ENCODE measurements at places on chromosomes 4 and X.

- no peak for DNase-seq
Measured at GRCh38 chr4:77232653-77233052, 75.6 kb downstream of the CCNG2 start.

DNA sequence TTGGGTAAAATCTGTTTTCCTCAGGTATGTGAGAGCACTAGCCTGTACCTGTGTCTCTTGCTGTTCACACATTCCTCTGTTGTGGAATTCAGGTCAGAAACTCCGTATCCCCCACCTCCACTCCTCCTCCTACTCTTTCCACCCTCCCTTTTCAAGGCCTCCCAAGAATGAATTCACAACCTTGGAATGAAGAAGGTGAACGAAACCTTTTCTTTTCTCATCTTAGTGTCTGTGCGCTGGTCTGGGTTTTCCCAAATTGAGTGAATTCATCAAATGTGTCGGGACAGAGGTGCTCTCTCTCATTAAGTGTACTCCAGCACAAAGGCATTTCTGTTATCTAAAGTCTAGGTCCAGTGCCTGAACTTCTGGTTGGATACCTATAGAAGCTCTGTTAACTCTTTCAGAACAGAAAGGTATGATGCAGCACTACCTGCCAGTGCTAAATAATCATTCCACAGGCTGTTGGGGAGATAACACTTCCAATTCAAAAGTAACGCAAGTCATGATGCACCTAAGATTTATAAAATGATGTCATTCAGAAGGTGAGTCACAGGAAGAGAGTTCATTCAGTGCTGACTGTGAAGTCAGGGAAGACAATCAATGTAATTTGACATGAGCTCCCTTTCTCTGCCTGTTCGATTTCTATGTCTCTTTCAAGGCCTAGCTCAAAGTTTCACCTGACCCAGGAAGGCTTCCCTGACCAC, 41.9 kb downstream of the COL4A6 start:
- no peak for DNase-seq

GRCh38 chr4:90137555-90137954, 10.4 kb downstream of the CCSER1 start:
- no peak for DNase-seq

GRCh38 chr4:101780284-101780683, 10.2 kb upstream of the BANK1 start:
- DNase-seq, result no peak

GRCh38 chr4:105599932-105600655, 47.7 kb downstream of the ARHGEF38 start:
- DNase-seq, result no peak

DNA sequence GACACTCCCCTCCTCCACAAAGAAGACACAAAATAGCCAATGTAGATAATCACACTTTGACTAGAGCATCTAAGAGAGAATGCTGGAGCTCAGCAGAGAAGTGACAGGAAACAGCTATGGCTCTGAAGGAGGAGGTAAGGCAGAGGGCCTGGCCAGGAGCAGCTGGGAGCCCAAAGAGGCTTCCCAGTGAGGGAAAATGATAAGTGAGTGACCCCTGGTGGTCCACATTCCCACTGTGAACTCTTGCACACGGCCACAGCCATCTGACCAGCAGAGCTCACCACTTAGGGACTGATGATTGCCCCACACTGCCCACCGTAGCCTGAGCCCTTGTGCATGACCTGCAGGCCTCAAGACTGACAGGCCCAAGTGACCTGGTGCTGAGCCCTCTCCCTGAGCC, 162.7 kb upstream of the GALNTL6 start:
- DNase-seq, result no peak

DNA sequence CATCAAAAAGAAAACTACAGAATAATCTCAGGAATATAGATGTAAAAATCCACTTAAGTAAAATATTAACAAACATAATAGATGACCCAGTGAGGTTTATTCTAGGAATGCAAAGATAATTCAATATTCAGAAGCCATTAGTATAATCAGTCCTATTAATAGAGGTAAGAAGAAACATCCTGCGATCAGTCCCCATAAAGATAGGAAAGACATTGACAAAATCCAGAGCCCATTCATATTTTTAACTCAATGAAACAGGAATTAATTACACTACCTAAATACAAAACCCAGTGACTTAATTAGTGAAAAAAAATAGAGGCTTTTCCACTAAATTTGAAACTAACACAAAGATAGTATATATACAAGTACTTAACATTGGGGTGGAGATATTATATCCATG, 321.4 kb upstream of the INTU start:
- no peak for DNase-seq

DNA sequence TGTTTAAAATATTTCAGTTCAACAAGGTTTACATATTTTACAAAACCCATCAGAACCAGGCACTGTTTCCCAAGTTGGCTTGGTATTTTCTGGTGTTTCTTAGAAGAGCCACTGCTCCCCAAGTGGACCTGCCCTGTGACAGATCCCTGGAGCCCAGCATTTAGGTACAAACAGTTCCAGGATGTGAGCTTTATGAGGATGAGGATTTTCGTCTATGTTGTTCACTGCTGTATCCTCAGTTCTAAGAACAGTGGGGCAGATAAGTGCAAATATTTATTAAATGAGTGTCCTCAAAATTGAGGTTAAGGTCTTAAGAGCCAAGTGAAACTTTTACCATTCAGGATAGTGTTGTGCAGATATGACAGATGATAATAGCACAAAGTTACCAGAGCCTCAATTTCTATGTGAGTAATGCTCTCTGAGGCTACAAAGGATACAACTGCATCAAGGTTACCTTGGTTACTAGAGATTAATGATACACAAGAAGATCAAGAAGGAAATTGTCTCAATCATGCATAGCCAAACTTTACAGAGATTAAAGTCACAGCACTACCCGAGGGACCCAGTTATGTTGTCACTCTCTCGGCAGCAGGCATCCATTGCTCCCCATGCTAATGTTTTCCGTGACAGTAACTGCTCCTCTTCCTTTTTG, 37.5 kb downstream of the ANXA3 start:
- no peak for DNase-seq

DNA sequence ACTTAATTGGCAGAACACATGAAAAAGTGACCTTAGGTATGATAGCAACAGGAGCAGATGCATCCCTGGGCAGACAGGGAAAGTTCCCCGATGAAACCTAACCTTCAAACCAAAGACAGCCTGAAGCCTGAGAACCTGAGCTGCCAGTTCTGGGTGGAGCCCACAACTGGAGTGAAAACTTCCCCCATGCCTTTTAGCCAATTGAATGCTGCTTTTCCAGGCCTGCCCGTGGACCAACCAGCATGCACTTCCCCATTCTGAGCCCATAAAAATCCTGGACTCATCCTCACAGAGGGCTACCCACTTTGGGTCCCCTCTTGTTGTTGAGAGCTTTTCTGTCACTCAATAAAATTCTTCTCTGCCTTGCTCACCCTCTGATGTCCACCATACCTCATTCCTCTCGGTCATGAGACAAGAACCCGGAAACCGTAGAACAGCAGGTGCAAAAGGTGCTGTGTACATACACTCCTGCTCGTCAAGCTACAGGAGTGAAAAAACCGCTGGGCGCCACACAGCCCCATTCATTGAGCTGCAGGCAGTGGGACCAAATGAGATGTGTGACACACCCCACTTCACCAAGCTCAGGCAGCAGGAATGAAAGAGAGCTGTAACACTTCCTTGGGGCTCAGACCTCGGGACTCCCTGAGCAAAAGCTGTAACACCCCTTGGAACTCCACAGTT, 13.9 kb upstream of the SLC7A11 start:
- no peak for DNase-seq
